ENCODE measurements at places on chromosomes 1 and 21.

DNA sequence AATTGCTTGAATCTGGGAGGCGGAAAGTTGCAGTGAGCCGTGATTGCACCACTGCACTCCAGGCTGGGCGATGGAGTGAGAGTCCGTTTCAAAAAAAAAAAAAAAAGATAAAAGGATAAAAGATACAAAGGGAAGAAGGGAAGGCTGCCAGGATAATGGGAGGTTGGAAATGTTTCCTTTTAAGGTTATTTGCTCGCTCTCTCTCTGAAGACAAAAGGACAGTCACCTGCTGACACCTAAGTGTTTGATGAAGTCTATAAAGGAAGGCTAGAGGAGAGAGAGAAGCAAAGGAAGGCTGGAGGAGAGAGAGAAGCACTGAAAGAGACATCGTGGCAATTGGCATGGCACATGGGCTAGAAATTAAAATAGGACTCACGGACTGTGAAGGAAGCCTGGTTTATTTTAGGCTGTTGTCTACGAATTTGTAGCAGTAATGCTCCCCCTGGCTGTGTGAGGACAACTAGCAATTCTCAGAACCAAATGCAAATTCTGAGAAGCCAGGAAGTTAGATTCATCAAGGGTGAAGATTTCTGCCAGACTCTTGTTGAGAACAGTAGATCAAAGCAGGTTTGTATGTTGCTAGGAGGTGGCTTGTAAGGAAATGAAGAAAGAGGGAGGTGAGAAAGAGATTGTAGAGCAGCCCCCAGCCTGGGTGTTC, 154.2 kb downstream of the ZP4 start:
- no peak for DNase-seq

GRCh38 chr21:21286170-21286798, 288.1 kb downstream of the NCAM2 start:
- no peak for DNase-seq

- DNase-seq: no peak
These were observed 72.8 kb downstream of the XCL2 start for GRCh38 chr1:168470901-168471431.

DNA sequence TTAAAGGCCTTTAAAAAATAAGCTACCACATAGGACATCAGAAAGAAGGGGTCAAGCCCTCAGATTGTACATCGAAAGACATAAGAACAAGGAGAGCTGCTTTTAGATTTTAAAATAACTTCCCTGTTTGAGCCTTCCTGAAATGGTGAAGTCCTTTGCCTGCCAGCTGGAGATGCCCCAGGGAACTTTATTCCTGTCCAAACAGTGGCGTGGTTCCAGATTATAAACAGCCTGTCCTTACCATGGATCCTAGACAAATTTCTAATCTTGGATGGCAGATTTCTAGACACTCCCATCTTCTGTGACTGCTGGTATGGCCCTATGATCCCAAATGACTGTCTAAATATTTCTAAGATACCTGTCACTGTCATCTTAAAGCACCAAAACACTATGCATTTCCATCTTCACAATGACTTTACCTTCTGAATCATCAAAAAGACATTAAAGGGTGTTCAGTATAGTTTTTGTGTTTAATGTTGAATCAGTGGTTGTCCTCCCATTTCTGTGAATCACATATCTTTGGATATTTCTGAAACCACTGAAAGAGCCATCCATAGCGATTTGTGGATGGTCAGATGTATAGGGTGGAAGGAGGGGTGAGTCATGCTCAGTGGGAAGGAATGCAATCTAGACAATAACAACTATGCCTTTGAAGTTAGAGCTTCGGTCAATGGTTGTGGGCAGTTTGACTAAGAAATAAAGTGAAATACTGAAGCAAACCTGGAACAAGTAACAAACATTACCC, 23.2 kb downstream of the ILDR2 start:
- DNase-seq: no peak

- no peak for DNase-seq
These were observed 48.6 kb downstream of the CTH start for GRCh38 chr1:70459496-70460225.

GRCh38 chr1:233006541-233006973, 56.1 kb downstream of the NTPCR start:
- DNase-seq: no peak

GRCh38 chr21:17901458-17902079, 82.4 kb upstream of the C21orf91 start:
- no peak for DNase-seq

DNA sequence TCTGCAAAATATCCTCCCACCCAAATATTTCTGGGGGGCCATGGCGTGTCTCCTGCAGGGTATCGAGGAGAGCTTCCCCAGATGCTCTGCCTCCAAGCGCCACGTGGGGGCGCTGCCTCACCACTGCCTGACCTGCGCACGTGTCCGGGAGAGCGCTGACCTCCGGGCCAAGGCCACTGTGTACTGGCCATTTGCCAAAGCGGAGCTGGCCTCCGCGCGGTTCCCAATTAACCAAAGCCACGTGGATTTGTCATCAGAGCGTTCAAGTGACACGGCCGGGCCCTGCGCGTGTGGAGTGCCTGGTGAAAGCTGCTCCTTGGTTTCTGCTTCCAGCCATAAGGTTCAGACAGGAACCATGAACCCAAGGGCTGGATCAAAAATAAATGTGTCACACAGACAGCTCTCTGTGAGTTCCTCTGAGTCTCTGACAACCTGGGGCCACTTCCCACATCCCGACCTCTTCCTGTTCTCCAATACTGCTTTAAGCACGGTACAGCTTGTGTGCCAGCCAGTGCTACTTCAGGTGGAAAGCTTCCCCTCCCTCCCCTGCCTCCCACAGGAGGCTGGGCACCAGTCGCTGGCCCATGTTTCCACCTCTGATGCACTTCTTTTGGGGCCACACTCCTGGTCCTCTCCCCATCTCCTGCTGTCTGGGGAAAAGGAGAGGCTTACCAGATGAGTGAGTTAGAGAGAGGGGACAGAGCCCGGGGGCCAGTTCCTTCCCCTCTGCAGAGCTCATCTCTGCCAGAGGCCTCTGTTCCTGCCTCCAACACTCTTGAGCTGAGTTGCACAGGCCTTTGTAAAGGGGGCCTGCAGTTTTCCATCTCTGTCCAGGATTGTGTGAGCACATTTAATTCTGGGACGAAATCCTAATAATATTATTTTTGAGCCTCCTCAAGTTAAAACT, 26.1 kb downstream of the ZP4 start:
- DNase-seq: no peak

- no peak for DNase-seq
These were observed 293.6 kb downstream of the PTPRC start for GRCh38 chr1:198932351-198932991.

- DNase-seq: no peak
These were observed 37.9 kb upstream of the LRIG2 start for GRCh38 chr1:113035086-113035485.

GRCh38 chr1:41811051-41811795, 107.5 kb downstream of the HIVEP3 start:
- peak; percentile 37 for DNase-seq

- no peak for DNase-seq
These were observed 14.3 kb downstream of the ATP2B4 start for GRCh38 chr1:203640723-203641502.

- DNase-seq: no peak
These were observed 884 bp upstream of the LRRC8C start for GRCh38 chr1:89631816-89632656.

DNA sequence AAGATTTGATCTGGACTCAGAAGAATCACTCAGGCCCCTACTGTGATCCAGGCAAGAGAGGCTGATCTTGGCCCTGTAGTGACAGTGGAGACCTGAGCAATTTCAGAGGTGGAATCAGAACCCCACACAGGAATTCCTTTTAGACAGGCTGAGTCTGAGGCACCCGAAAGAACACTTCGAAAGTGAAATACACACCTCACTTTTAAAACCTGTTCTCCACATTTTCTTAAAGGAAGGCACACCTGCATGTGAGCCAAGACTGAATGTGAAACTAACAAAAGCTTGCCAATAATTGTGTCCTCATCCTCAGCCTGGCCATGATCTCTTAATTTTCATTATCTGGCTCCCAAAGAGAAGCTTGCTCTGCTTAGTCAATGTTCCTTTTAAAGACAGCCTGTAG, 32.2 kb downstream of the SIPA1L2 start:
- no peak for DNase-seq

- no peak for DNase-seq
These were observed 28.4 kb upstream of the CD84 start for GRCh38 chr1:160607672-160608032.

DNA sequence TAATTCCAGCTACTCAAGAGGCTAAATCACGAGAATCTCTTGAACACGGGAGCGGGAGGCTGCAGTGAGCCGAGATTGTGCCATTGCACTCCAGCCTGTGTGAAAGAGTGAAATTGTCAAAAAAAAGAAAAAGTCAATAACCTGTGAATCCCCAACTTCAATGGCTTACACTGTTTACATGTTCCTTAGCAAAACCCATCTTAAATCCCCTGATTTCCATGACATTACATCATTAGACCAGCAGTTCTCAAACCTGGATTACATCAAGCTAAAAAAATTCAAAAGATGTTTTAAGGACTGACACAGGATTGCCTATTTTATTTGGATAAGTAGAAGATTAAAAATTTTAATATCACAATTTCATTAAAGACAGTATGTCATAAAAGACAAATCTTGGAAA, 12.4 kb downstream of the GPBP1L1 start:
- DNase-seq: no peak

DNA sequence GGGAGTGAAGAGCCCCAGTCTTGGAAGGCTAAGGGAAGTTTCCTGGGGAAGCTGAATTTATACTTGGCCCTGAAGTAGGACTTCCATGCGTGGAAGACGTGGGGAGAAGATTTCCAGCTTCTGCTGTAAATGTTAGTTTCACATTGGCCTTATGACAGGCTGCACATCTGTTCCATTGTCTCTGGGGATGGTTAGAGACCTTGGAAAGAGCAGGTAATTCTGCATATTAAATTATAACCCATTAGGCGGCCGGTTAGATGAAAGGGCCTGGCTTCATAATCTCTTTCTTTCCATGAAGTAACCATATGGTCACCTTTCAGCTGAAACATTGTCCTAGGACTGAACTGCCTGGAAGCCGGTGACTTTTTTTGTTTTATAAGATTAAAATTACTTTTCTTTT, 37.5 kb downstream of the DPT start:
- no peak for DNase-seq

- DNase-seq: peak; percentile 87
These were observed at the start of gene MDM4 for GRCh38 chr1:204516180-204516879. TSS of gene MDM4 (plus strand) at chr1:204516406. CDS start at chr1:204525519, 9,113 bp downstream.

- DNase-seq: no peak
These were observed 37.3 kb upstream of the IRF2BP2 start for GRCh38 chr1:234647245-234647644.

- no peak for DNase-seq
These were observed 59.2 kb downstream of the TBX15 start for GRCh38 chr1:118928739-118929554.

- DNase-seq: no peak
These were observed 169.0 kb upstream of the AJAP1 start for GRCh38 chr1:4485398-4485797.

DNA sequence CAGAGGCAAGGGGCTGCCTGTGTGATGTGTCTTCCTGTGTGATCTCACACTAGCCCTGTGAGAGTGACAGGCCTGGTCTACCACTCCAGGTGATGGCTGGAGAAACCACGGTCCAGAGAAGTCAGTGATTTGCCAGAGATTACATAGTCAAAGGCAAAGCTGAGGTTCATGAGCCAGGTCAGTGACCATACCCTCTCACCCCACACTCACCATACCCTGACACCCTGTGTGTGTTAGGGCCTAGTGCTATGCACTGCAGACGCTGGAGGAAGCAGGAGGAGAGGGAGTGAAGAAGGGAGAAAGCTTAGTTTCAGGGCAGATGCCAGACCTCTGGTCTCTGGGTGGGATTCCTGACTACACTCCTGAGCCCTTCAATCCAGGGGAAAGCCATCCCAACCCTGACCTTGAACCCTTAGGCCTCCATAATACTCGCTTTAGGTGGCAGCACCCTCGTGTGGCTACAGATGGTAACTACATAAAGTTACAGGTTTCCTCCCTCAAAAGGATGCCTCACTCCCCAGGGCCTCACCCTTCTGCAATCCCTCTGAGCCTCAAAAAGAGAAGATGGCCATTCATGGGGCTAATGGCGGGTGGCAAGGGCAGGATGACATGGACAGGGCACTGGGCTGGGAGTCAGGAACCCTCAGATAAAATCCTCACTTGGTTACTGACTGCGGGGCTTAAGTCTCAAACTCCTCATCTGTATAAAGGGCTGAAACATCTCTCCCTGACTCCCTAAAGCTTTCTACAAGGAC, 20.8 kb upstream of the SDC3 start:
- DNase-seq: peak; percentile 23

- DNase-seq: no peak
These were observed 15.0 kb downstream of the COL6A1 start for GRCh38 chr21:45996311-45997204.

DNA sequence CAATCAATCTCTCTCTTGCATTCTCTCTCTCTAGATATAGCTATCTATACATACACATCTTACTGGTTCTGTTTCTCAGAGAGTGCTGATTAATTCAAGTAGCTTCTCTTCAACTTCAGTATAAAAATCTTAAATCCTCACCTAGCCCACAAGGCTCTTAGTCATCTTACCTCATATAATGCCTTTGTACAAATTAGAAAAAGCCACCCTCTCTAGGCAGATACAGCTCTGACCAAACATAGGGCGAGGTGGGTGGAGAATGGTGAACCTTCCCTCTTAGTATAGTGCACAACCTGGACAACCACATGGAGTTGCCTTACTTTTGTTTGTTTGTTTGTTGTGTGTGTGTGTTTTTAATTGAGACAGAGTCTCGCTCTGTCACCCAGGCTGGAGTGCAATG, 5.1 kb upstream of the INAVA start:
- DNase-seq: no peak

DNA sequence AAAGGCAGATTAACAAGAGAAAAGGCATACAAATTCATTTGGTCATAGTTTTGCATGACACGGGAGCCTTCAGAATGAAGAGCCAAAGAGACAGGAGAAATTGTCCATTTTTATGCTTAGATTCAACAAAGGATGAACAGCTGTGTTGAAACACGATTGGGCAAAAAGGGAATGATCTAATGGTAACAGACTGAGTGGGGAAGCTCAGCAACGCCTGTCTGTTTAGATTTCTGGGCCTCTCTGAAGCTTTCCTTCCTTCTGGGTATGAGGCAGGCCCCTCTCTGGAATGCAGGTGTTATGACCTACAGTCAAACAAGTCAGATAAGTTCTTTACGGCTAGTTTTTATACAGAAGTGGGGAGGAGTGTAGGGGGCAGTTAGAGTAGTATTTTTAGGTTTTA, 154.6 kb downstream of the RGS7 start:
- DNase-seq: no peak

DNA sequence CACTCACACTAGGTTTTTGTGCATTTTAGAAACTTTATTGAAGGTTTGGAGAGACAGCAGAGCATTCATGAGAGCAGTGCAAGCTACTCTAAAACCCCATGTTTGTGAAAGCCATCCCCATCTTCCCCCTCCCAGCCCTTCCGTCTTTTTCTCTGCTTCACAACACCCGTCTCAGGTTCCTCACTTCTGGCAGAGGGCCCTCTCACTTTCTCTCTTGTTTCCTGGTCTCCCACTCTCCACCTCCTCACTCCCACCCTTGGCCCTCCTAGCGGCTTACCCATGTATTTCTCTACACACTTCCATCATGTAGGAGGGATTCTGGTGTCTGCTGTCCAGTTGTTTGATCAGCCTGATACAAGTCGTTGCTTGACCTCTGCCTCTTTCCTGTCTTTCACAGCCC, 92.7 kb downstream of the LRRC8C start:
- no peak for DNase-seq

- DNase-seq: no peak
These were observed at the start of gene SELE for GRCh38 chr1:169733924-169734323. TSS of gene SELE (minus strand) at chr1:169734079. CDS start at chr1:169733612, 467 bp downstream.

Data from activated CD4-positive, alpha-beta T cell treated with anti-CD3 and anti-CD28 coated beads for 24 hours (primary cell).